Left lung (tissue), 14 donors: ENCODE measurements at places on chromosomes 5 and 9. TPM values are rescaled to one million over a fixed set of nuclear protein-coding genes. Genes with fewer than 3 reads are reported as not detected.
A peak's percentile ranks its signal among the peaks of the same experiment; 100 is the strongest.

Gene PRDM9
- not detected for total RNA-seq

Gene IGIP
- total RNA-seq = 11.6 TPM

GRCh38 chr5:168097876-168098653, 193.4 kb upstream of the WWC1 start:
- no peak for DNase-seq

DNA sequence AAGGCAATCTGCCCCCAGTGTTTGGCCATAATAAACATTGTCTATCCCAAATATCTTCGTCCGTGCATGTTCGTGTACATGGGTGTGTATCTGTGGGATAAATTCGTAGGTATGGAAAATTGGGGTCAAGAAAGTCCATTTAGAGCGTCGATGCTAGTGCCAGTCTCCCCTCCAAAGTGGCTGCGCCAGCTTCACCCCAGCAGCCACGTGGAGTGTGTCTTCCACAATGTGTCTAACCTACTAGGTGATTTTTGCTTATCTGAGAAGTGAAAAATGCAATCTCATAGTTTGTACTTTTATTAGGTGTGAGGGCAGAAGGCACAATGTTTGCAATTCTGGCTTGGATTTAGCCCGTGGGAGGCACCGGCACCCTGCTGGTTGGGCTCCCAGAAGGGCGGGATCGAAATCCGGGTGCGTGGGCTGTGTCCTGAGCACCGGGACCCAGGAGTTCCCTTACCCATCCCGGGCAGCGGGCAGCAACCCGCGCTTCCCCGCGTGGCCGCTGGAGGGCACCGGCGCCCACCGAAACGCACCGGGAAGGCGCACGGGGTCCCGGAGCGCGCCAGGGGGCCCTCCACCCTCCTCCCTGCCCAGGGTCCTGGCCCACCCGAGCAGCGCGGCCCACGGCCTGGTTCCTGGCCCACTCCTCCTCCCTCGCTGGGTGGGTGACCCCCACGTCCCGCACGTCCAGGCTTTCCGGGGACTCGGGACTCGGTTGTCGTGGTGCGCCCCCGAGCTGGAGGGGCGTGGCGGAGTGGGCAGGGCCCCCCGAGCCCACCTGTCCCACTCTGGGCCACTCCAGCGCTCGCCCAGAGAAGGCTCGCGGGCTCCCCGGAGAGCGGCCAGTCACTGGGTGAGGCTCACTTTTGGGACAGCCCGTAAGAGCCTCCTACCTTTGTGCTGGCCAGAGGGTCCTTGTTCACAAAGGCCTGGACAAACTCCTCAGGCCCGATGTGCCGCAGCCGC, 55.4 kb upstream of the RNF130 start:
- peak; percentile 6 for DNase-seq

Gene PTGES
- 3.2 TPM for total RNA-seq

- no peak for DNase-seq
These were observed 31.6 kb upstream of the ANGPTL2 start for GRCh38 chr9:127154003-127154389.

GRCh38 chr9:72150127-72150526, 887 bp downstream of the GDA start:
- DNase-seq = no peak

- no peak for DNase-seq
These were observed 56.2 kb upstream of the PIK3R1 start for GRCh38 chr5:68159224-68159951.

DNA sequence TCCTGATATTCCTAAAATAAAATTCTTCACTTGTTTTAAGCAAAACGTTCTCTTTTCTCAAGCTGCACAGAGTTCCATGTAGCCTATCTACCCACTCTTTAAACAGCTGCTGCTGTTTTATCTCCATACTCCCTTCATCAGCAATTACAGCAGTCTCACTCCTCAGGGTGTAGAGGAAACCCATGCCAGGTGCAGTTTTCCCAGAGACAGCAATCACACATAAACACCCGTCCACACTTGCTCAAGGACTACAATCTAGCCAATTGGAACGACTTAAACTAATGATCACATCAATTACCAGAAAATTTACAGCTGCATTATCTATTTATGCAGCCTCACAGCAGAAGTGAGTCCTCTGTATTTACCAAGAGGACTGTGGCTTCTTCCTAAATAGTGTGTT, 141.7 kb downstream of the HTR1A start:
- DNase-seq = no peak

GRCh38 chr5:179406031-179406961, 61.0 kb upstream of the ADAMTS2 start:
- no peak for DNase-seq

- DNase-seq = peak; percentile 70
These were observed 39.7 kb upstream of the TJP2 start for GRCh38 chr9:69134412-69134811.

GRCh38 chr9:37239921-37240320, 119.5 kb downstream of the ZCCHC7 start:
- DNase-seq = no peak
